HuH-7.5 (cell line): ENCODE measurements at places on chromosomes 4 and X.

- no peak for DNase-seq
Observed at GRCh38 chr4:113410686-113411085, 350.9 kb downstream of the CAMK2D start.

GRCh38 chr4:182795446-182796238, 121.5 kb downstream of the DCTD start:
- no peak for DNase-seq

DNA sequence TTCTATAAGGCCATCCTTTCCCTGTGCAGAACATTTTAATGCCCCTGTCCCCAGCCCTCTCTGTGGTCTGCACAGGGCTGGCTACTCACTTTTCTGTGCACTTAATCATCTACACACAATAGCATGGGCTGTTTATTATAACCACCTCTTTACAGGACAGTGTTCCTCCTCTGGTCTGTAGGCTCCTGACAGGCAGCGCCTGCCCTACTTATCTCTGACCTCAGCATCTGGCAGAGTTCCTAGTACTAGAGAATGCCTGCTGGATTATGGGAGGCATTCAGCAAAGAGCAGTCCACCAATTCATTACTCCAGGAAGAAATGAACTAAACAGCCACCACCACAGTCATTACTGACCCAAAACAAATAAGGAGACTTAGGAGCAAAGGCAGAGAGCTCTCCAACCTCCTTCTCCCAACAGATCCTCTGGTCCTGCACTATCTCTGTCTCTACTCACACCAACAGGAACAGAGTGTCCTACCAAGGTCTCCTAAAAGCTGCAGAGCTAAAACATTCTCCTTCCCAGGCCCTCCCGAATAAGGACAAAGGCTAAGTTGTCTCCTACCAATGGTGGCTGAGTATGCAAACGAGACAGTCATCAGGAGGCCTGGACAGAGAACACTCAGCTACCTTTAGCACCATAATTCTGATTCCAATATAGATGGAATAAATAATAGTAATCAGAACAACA, 279.2 kb downstream of the QDPR start:
- no peak for DNase-seq

- DNase-seq, result no peak
Observed at GRCh38 chr4:109999585-109999912, 86.9 kb downstream of the EGF start.

DNA sequence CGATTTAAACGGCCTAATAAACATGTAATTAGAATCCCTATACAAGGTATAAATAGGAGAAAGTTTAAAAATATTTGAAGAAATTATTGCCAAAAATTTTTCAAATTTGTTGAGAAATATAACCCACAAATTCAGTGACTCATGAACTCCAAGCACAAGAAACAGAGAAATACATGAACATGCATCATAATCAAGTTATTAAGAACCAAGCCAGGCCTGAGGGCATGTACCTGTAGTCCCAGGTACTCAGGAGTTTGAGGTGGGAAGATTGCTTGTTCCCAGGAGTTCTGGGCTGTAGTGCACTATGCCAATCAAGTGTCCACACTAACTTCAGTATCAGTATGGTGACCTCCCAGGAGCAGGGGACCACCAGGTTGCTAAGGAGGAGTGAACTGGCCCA, 341.9 kb downstream of the CAMK2D start:
- DNase-seq, result no peak

DNA sequence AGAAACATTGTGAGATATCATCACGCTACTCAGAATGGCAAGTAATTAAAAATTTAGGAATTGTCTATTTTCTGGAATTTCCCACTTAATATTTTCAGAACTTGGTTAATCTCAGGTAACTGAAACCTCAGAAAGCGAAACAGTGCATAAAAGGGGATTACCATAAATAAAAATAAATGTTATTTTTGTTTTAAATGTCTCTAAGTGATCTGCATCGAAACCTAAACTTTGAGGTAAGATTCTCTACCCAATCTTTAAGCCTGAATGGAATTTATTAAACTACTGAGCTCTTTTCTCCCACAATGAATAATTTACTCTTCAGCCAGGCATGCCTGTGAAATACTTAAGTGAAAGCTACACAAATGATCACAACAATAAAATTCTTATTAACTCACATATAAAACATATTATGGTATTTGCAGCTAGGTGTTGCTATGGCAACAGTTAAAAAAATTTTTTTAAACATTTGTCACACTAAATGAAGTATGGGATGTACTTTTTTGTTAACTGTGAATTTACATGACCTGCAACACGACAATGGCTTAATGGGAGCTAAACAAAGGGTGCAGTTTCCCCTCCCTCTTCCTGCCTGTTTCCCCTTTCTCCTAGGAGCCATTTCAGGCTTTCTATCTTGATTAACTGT, 220.2 kb upstream of the PRPS2 start:
- DNase-seq, result no peak

- DNase-seq, result no peak
Observed at GRCh38 chrX:32480019-32480418, 731.3 kb downstream of the DMD start.

- no peak for DNase-seq
Observed at GRCh38 chr4:8507624-8508023, 67.0 kb downstream of the TRMT44 start.
